ENCODE measurements at places on chromosomes 4 and X.

GRCh38 chrX:110989447-110989846, 106.5 kb upstream of the PAK3 start:
- no peak for DNase-seq

DNA sequence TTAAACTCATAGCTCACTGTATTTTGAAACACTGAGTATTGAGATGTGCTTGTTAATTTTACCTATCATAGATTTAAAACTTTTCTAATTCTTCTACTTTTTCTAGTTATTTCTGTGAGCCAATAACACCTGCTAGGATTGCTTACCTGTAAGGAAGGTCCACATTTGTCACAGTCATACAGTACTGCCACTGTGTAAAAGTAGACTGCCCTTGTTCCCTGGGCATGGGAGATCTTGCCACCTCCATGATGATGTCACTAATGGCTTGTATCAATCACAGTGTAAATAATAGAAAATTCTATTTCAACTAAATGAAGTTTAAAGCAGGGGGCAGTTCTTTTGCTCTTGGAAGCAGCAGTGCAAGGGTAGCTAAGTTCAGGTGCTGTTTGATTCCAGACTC, 35.9 kb downstream of the GK start:
- no peak for DNase-seq

DNA sequence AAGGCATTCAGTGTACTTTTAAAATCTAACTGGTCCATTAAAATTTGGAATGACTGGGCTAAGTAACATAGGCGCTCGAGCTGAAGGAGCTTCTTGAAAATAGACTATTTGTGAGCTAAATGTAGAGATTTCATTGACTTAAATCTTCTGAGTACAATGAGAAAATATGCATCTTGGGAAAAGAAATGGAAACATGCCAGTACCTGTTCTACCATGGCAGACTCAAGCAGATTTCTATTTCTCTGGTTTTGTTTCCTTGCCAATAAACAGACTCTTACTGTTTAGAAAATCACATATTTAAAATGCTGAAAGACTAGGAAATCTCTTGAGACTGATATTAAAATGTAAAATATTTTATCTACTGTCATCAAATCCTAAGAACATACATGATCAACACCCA, 678.1 kb downstream of the FAT4 start:
- no peak for DNase-seq

DNA sequence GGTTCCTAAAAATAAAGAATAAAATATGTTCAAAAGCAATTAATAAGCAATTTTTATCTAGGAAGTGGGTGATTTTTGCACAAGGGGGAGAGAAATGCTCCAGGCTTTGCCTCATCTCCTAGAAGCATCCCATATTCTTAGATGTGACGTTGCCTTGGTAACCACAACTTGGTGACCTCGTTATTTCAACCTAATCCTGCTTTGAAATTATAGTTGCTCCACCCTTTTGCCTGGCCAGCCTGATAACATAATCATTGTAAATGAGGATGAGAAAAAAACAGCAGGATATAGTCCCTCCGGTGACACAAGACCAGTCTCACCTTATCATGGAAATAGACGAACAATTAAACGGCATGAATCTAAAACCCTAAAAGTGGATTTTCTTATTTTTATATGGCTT, 194.4 kb downstream of the QDPR start:
- no peak for DNase-seq

Measured in NCI-H2107 (cell line).